ENCODE measurements at places on chromosomes 16 and 17.
A peak's percentile ranks its signal among the peaks of the same experiment; 100 is the strongest.

DNA sequence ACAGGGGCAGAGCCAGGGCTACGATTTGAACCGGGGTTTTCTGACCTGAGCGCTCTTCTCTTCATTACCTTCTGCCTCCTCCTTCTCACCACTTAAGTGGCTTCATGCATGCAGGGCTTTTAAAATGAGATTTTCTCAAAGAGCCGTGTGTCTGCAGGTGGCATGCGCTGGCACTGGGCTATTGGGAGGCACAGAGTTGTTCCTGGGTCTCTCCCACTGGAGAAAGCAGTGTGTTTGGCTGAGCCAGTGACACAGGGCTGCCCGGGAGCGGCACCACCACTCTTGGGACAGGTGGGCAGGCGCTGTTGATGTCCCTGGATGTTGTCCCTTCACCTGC, 218.8 kb upstream of the CHMP6 start:
- no peak for DNase-seq

- DNase-seq: no peak
Measured at GRCh38 chr16:466651-467050, 41.2 kb downstream of the RAB11FIP3 start.

- DNase-seq: no peak
Measured at GRCh38 chr17:79002796-79003593, 6.6 kb downstream of the CANT1 start.

DNA sequence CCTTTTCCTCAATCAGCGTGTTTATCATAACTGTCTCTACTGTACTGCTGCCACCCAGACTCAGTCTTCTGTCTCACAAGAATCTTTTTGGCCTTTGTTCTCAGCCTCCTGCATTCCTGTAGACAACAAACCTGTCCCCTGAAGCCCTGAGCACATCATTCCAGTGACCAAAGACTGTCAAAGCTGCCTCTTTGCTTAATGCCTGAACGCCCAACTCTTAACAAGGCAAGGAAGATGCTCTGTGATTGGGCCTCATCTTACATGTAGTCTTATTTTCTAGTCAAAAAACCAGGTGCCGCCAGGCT, 29.3 kb upstream of the AQP8 start:
- no peak for DNase-seq

GRCh38 chr16:70522216-70523075, 908 bp downstream of the COG4 start:
- no peak for DNase-seq

DNA sequence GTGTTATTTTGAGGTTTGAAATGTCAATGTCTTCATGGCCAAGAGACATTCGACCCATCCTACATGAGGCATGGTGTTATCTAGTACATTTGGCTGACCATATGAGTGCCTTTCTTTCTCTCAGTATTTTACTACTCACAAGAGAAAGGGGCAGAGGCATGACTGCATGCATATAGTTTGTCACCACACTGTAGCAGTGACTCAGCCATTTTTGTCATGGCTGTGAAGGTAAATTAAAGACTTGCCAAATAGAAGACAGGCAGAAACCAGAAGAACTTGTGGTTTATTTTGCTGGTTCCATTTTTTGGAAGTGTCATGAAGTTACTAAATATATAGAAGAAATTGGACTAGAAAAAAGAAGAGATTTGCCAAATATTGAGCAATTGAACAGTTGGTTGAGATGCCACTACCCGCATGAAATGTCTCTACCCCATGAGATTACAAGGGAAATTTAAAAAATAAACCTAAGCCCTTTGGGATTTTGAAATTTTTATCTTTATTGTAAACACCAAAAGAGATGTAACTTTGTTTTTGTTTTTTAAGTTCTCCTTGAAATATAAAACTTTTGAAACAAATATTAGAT, 170.3 kb downstream of the CHD9 start:
- DNase-seq: no peak

DNA sequence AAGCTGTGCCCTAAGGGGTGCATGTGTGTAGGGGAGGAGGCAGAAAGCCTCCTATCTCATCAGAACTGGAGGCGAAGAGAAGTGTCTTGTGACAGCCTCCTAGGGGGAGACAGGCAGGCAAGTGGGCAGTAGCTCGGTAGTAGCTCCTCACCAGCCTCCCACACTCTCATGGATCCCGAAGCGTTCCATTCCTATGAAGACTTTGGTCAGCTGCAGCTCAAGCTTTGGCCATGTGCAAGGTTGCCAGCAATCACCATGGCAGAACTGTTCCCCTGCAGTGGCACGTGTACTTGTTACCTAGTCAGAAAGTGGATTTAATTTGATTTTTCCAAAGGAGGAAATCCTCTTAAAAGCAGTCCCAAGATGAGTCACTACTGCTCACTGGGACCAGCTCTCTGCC, 6.7 kb downstream of the MRPL58 start:
- no peak for DNase-seq

DNA sequence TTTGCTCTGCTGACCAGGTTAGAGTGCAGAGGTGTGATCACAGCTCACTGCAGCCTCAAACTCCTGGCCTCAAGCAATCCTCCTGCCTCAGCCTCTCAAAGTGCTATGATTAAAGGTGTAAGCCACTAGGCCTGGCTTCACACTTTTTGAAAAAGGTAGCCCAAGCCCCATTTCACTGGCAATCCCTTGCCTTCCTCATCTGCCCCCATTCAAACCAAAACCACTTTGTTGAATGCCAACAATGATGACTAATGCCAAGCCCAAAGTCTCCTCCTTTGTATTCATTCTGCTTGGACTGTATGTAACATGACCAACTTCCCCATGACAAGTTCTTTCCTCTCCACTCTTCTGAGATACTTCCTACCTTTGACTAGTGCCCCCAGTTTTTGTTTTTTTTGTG, 33.1 kb downstream of the N4BP1 start:
- DNase-seq: peak; percentile 7

GRCh38 chr17:36601303-36602029, at the start of gene MRM1:
Gene MRM1 (plus strand): TSS chr17:36601583. CDS start chr17:36601811, 228 bp downstream.
- peak; percentile 84 for DNase-seq

GRCh38 chr17:39867084-39867879, 720 bp upstream of the ZPBP2 start:
- peak; percentile 78 for DNase-seq

DNA sequence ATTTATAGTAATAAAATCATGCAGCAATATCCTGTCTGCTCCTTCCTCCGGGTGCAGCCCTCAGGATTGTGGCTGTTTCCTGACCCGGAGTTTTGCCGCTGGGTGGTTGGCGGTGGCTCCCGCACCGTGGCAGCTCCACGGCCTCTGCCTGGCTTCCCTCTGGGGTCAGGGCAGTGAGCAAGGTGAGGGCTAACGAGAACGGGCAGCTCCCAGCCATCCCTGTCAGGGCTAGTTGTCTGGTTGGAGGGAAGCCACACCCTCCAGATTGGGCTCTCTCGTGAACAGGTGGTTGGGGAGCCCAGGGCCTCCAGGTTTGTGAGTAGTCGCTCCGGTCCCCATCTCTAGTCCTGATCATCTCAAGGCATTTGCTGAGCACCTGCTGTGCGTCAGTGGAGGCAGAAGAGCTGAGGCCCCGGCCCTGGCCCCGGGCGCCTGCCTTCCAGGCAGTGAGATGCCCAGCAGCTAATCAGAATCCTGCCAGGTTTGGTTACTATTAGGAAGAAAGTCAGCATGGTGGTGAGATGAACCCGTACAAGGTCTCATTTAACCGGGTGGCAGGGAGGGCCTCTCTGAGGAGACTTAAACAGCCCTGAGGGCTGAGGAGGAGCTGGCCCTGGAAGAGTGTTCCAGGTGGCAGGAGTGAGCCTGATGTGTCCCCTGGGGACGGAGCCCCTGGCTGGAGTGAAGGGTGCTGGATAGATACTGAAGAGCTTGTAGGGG, 2.3 kb upstream of the NUDT16L1 start:
- DNase-seq: no peak

DNA sequence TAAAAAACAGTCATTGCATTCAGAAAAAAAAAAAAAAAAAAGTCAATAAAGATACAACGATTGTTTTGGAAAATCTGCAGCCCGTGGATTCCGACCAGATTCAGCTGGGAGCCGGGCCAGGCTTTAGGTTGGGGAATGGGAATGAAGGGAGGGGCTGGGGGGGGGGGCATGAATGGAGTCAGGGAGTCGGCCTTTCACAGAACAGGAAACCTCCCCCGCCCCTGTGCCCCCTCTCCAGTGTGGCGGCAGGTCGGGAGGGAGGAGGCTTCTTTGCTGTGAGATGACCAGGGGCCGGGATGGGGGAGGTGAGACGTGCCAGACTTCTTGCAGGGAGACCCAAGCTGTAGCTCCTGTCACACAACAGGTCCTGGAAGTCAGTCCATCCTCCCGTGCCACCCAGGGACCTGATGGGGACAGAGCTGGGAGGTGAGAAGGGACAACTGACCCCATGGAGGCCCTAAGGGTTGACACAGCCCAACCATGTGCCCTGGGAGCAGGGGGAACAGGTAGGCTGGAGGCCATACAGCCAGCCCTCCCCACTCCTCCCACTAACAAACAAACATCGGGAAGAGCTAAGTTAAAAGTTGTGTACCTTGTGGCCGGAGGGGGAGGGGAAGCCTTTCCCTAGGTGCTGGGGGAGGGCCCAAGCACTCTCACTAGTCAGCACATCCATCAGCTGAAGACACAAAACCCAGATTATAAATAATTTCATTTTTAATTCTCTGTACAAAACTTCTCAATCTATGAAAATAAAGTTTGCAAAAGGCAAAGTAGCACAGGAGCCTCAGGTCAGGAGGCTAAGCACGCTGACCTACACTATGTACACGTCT, 25.2 kb downstream of the SREBF1 start:
- no peak for DNase-seq

- DNase-seq: no peak
Measured at GRCh38 chr17:67253384-67253783, 8.4 kb upstream of the HELZ start.

DNA sequence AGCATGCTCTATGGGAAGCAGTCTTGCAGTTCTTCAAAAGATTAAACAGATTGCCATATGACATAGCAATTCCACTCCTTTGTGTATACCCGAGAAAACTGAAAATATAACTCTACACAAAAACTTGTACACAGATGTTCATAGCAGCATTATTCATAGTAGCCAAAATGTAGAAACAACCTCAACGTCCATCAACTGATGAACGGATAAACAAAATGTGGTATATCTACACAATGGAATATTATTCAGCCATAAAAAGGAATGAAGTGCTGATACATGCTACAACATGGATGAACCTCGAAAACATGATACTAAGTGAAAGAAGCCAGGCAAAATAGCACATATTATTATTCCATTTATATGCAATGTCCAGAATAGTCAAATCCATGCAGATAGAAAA, 221.2 kb upstream of the PSMD7 start:
- no peak for DNase-seq

DNA sequence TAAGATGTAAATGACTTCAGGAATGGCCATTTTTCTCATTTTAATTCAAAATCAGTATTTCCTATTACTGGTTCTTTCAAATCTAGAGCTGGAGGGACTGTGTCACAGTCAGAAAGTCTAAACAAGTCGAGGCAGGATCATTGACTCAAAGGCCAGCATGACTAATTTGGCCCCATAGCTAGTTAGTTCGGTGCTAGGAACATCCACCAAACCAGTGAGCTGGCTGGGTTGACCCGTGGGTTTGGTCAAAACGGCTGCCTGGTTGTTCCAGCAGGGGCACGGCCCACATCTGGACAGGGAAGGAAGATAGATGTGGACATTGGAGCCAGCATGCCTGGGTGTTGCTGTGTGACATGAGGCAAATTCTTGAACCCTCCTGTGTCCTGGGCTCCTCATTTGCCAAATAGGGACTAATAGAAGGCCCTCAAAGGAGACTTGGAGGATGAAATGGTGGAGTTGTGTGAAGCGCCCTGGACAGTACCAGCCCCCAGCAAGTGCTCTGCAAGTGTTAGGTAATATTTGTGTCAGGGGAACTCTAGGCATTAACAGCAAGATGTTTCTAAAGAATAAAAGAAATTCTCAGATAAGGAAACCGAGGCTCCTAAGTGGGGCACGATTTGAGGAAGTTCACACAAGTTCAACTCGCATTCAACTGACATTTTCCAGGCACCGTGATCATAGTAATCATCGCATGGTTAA, 46.2 kb downstream of the MEOX1 start:
- DNase-seq: no peak

DNA sequence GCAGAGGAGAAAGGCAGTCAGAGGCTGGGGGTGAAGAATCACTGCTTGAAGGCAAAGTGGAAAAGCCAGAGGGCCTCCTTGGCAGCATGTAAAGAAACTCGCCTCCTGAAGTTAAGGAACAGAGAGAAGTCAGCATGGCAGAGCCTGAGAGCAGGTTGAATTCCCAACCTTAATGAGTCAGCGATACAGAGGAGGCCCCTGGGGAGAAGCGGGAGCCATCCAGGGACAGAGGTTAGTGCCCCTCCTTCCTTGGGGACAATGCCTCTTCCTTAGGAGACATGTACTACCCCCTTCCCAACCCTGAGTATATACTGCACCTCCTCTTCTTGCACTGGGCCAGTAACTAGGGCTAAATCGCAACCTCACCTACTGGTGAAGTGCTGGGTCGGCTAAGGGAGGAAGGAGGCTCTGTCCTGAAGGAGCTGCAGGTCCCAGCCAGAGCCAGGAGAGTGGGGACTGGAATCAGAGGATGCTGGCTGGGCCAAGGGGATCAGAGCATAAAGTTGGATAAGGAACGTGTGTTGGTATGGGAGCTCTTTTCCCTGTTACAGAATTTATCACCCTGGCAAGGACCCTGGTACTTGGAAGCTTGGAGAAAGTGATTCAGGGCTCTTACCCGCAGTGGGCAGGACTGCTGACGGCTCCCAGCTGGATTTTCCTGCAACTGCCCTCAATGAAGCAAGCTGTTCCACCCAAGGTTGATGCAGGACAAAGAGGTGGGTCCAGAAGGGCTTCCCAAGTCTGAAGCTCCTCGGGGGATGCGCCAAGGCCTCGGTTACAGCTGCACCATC, 5.4 kb upstream of the AANAT start:
- no peak for DNase-seq

GRCh38 chr16:47079860-47080259, 63.9 kb downstream of the NETO2 start:
- DNase-seq: no peak

DNA sequence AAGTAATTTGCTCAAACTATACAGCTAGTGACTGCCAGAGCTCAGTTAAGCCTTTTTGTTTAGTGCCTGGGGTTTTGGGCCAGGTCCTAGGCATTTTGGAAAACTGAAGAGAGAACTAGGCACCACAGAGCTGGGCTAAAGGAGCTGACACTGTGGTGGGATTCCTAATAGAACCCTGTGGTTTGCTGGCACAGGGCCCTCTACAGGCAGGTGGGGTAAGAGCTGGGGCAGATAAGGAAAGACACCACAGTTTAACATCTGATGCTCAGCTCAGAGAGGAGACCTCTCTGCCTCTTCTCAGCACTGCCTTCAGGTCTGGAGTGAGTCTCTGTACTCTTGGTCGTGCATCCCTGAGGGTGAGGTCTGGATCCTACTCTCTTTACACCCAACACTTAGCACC, 121.2 kb downstream of the SNX11 start:
- DNase-seq: no peak

GRCh38 chr16:74652249-74652648, 14.4 kb downstream of the RFWD3 start:
- no peak for DNase-seq

- no peak for DNase-seq
Measured at GRCh38 chr16:10314811-10315210, 71.0 kb upstream of the ATF7IP2 start.

Data from stimulated activated naive CD4-positive, alpha-beta T cell treated with Interleukin-2 at 50 U/mL for 16 hours (primary cell).